Pancreas (tissue), 10 donors: ENCODE measurements at places on chromosomes 7 and 10. TPM values are rescaled to one million over a fixed set of nuclear protein-coding genes. Genes with fewer than 3 reads are reported as not detected.

GRCh38 chr7:73870041-73870492 lies 9.1 kb downstream of the TMEM270 start:
- no peak for DNase-seq
- no peaks in the 10 kb centered on the region for H3K36me3 ChIP-seq
- H3K27ac ChIP-seq: no peak overlapping the region
- no peaks in the 10 kb centered on the region for H3K27me3 ChIP-seq

DNA sequence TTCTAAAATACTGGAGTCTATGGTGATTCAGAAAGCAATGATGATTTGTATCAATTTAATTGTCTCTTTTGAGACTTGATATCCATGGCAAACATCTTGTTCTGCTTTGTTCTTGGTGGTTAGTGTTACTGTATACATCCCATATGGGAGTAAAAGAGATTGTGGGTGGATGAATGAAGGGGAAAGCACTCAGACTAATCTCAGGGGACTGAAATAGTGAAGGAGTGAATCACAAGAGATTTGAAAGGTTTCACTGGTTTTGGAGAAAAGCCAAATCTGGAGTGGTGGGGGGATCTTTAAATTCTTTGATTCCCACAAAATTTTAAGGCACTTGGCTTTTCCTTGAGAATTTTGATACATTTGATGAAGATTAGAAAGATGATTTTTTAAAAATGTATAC lies 369.4 kb downstream of the INHBA start:
- no peaks in the 10 kb centered on the region for H3K4me1 ChIP-seq
- H3K27me3 ChIP-seq: no peaks in the 10 kb centered on the region
- H3K4me3 ChIP-seq: no peak overlapping the region
- H3K27ac ChIP-seq: no peak overlapping the region
- H3K36me3 ChIP-seq: no peaks in the 10 kb centered on the region

PPA1 gene
- total RNA-seq: 122 TPM

CPED1 gene
- 1.3 TPM for total RNA-seq

HACD1 gene
- 3.6 TPM for total RNA-seq

COL13A1 gene
- 0.53 TPM for total RNA-seq

DKK1 gene
- 0.92 TPM for total RNA-seq
